Activated CD8-positive, alpha-beta memory T cell treated with anti-CD3 and anti-CD28 coated beads for 1 hour (primary cell): ENCODE measurements at places on chromosomes 13 and 19.

DNA sequence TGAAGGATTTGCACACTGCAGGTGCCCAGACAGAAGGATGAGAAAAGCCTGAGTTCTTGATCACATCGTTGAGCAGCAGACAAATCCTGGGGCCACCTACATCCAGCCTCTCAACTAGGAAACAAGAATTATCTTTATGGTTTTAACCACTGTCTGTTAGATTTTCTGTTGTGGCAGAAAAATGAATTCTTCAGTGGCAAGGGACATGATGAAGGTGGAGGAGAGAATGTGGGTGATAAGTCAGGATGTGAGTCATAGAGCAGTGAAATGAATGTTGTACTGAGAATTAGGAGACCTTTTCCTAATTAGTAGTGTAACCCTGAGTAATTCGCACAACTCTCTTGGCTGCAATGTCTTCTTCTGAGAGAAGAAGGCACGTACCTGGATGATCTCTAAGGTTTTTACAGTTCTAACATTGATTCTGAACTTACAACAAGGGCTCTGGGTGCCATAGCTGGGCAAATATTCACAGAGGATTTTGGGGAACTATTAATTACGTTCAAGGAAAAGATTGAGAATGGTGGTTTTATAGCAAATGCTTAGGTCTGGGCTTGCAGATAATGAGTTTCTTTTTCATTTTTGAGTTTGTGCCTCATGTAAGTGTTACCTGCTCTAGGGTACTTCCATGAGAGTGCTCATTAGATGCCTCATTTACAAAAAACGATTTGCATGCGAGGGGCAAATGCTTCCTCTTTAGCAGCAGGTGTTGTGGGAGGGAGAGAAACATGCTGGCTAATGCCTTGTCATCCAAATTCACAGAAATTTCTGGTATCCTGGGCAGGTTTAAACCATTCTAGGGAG lies 111.0 kb upstream of the KL start:
- no peak for DNase-seq

- DNase-seq, result no peak
These were observed 118.3 kb downstream of the COL4A2 start for GRCh38 chr13:110425444-110425780.

GRCh38 chr13:113607889-113608635 lies 23.5 kb downstream of the TFDP1 start:
- no peak for DNase-seq

- no peak for DNase-seq
These were observed 33.0 kb downstream of the ERICH6B start for GRCh38 chr13:45582408-45583076.

- no peak for DNase-seq
These were observed 12.4 kb downstream of the TMEM272 start for GRCh38 chr13:51832471-51833152.
